Activated CD8-positive, alpha-beta memory T cell treated with anti-CD3 and anti-CD28 coated beads for 1 hour (primary cell): ENCODE measurements at places on chromosomes 7 and 10.

DNA sequence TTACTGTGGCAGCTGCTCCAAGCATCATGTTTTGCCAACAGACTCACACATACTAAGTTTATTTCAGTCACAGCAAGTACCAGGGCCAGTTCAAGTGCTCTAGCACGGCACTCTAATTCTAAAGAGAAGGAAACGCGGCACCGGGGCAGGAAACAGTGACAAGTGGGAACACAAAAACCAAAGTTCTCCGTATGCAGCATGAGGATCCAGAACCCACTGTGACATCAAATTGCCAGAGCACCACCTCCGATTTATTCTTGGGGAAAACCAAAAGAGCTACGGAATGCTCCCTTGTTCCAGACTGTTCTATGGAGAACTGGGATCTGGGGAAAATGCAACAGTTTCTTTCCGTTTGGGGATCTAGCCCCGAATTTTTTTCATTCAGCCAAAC is 448 bp upstream of the PTER start:
- no peak for DNase-seq

DNA sequence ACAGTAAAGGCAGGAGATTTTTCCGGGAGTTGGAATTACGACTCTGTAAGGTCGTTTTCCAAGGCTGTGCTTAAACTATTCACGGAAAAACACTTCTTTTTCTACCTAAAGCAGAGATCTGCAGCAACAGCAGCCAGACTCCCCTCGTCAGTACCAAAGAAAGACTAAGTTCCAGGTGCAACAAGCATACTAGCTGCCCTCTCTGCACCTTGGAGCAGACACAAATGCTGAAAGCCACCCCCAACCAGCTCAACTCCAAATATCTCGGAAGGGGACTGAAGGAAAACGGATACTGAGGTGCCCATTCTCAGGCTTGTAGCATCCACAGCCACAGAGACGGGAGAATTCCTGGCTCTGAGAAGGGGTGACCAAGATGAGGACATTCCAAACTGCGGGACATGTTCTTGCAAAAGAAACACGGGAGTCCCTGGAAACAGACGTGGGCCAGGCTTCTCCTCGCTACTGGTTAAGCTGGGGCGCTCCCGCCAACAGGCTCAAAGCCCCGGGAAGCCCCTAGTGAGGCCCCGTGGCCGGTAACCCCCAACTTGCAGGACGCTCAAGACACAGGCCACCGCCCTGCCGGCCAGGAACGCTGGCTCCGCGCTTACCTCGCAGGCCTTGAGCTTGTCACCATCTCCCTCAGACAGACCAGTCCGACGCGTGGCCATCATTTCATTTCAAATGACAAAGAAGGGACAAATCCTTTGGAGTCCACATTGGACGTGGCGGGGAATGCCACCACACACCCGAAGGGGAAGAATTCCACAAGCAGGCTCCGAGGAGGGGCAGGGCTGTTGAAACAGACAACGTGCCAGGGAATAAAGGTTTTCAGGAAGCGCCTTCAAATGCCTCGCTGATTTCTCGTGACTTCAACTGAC is 2.2 kb downstream of the ARHGAP21 start:
- no peak for DNase-seq

DNA sequence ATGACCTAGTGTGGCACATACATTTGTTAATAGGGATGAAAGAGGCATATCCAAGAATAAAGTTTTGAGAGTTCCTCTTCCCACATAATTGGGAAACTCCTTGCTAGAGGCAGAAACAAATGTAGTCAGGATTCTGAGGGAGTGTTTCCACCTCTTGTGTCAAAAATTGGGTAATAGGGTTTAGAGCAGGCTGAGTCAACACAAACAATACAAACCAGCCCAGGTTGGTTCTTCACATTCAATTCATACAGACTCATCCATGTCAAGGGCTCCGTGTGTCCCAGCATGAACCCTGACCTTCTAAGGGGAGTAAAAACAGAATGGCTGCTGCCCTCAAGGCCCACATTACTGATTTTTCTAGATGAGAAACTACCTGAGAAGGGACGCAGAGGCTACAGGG is 75.3 kb downstream of the GLI3 start:
- no peak for DNase-seq

- DNase-seq = no peak
Measured at GRCh38 chr10:70704211-70704610, 31.9 kb downstream of the ADAMTS14 start.

DNA sequence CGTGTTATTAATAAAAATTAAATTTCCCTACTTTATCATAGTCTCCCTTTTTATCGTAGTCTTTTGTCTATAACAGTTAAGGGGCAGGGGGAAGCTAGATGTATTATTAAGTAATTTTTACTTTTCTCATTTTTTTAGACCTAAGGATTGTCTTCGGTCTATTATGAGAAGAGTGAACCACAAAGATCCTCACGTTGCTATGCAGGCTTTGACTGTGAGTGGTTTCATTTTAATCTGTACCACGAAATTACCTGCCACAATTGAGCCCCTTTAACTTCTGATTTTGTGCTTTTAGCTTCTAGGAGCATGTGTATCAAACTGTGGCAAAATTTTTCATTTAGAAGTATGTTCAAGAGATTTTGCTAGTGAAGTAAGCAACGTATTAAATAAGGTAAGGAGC is 40.6 kb downstream of the STAM start:
- no peak for DNase-seq

GRCh38 chr7:51311166-51311565 is 5.4 kb downstream of the COBL start:
- no peak for DNase-seq

- DNase-seq = no peak
Measured at GRCh38 chr7:148464947-148465346, 125.6 kb upstream of the C7orf33 start.

DNA sequence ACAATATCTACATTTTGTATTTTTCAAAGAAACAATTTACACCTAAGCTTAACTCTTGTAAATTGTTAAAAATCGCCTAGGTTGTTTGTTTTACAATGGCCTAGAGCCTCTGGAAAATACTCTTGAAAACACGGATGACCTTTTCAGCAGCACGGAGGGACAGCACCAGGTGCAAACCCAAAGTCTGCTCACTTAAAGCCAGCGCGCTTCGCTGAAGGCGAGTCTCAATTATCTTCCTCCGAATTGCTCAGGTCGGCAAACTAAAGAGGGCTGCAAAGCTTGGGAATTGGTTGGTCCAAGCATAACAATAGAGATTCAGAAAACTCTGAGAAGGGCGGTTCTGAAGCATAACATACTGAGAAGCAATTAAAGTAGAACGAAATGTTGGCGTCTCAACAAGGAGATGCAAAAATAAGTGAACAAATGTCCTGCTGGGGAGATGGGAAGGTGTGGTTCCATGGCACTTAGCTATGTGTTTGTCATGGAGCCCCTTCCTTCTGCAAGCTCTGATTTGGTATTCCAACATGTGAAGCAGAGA is 139.9 kb upstream of the PITRM1 start:
- DNase-seq = no peak

GRCh38 chr10:92066386-92066785 is 142.8 kb downstream of the BTAF1 start:
- DNase-seq = no peak

GRCh38 chr10:36886303-36886891 is 239.0 kb upstream of the ANKRD30A start:
- no peak for DNase-seq

GRCh38 chr10:61878740-61879068 is 22.8 kb upstream of the ARID5B start:
- DNase-seq = no peak

DNA sequence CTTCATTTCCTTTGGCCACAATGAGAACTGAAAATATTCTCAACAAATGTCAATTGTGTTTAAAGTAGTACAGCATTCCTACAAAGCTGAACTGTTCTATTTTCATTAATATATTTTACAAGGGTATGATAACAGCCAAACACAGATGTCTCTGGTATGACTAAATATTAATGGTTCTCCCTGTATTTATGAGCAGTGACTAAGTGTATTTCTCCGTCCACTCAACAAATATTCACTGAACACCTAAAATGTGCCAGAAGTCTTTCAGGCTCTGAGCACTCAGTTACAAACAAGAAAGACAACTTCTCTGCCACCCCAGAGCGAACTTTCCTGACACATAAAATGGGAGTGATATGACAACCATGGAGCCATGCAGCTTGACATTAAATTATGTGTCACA is 135.6 kb downstream of the VPS41 start:
- no peak for DNase-seq

DNA sequence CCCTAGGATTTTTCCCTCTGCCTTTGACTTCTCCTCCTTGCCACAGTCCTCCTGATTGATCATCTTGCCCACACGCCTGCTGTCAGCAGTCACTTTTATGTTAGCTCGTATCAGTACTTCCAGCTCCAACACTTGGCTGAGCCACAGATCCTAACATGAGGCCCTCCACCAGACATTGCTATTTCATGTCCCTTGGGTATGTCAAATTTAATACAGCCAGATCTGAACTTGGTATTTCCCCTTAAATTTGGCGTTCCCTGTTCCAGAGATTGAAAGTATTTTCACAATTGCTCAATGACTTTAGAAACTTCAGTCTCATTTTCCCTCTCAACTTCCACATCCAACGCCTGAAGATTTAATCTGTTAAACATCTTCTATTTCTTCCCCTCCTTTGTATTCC is 140.4 kb downstream of the RNLS start:
- DNase-seq = no peak

DNA sequence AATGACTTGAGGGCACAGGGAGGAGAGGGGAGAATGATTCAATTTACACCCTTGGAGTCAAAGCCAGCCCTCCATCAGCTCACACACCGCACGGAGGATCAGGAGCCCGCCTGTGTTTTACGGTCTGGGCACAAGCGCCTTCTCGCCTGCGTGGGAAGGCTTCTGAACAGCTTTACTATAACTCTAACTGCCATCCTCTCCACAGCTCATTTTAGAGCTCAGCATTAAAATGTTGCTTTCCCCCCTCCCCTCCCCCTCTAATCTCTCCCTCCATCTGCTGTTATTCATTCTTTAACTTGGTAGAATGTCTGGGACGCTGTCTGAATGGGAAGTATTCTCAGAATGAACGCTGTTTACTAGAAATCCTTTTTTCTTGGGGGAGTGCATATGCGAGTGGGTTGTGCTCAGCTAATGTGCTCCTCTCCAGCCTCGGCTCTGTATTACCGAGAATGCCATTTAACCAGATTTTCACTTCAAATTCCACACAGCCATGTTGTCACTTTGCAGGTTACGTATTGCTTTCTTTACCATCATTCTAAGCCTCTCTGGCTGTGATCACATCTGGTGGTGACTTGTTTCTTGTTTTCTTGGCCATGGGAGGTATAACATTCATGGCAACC is 140.1 kb downstream of the GFRA1 start:
- no peak for DNase-seq

DNA sequence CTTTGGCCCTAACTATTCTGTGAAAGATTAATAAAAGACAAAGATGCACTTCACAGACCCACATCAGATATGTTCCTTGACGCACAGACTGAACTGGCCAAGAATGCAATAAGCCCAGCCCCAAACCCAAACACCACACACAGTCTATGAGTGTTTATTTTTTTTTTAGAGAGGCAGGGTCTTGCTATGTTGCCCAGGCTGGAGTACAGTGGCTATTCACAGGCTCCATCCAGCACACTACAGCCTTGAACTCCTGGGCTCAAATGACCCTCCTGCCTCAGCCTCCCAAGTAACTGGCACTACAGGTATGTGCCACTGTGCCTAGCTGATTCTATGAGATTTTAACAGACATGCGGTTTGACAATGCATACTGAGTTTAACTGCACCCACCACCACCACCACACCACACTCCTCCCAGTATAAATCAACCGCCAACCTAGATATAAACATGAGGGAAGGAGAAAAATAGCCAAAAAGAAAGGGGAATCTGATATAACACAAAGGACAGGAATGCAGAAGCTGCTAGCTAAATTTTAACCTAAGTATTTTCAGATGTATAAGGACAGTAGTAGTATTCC is 35.1 kb upstream of the SLC26A3 start:
- DNase-seq = no peak

DNA sequence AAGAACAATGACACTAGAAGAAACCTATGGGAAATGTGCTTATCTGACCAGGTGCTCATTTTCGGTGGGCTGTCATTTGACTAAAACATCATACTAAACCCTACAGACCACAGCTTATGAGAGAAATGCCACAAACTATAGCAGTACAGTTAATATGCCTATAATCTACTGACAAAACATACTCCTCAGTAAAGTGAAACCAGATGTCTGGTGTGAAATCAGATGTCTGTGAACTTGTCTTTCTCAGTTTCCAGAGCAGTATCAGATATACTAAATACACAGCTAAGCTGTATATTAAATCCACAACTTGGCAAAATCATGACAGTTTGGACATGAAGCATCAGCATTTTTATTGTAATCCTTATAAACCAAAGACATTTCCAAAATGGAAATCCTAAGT is 3.3 kb downstream of the IMMP2L start:
- no peak for DNase-seq

GRCh38 chr7:152336754-152337368 is 98.9 kb downstream of the KMT2C start:
- DNase-seq = no peak

- no peak for DNase-seq
Measured at GRCh38 chr10:104321725-104322415, 16.4 kb downstream of the ITPRIP start.

DNA sequence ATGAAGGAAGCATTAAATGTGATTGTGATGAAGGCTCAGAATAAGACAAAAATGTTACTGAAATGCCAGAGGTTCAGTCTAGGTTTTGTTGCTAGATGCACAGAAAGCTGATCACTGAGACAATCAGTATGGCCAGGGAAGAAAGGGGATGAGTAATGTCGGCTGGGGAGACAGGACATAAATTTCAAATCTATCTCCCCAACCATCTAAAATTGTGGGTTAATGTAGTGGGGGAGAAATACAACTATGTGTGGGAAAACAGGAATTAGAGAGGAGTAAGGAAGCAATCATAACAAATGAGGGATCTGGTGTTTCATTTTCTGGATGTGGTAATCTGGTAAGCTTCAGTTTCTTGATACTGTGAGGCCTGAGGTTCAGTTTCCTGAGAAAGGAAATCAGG is 1111.0 kb downstream of the XPNPEP1 start:
- DNase-seq = no peak

DNA sequence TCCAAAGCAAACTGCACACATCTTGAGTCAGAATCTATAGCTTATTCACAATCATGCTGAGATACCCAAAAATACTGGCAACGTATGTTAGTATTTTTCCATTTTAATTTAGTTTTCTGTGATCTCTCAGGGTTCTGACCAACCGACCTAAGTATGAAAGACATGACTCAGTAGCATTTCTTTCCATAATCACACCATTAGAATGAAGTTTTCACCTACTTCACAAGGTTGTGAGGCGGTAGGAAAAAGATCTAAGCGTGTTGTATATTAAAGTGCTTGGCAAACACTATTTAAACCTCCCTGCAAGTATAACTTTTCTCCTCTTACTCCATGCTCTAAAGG is 49.1 kb downstream of the PLCE1 start:
- no peak for DNase-seq

- no peak for DNase-seq
Measured at GRCh38 chr10:129308953-129309564, 158.0 kb upstream of the MGMT start.

GRCh38 chr7:142443216-142444010 is 185.6 kb upstream of the PRSS58 start:
- DNase-seq = no peak

- no peak for DNase-seq
Measured at GRCh38 chr7:131038153-131038552, 289.5 kb upstream of the MKLN1 start.

- no peak for DNase-seq
Measured at GRCh38 chr10:110687400-110687799, 43.3 kb downstream of the RBM20 start.
